Naive B cell (primary cell): ENCODE measurements at places on chromosomes 13 and 19. TPM values are rescaled to one million over a fixed set of nuclear protein-coding genes. Genes with fewer than 3 reads are reported as not detected.
A peak's percentile ranks its signal among the peaks of the same experiment; 100 is the strongest.

Gene STOML3
- not detected for polyA plus RNA-seq

Gene POGLUT2
- polyA plus RNA-seq, result not detected

Gene ZNF723
- polyA plus RNA-seq, result not detected

Gene LGI4
- polyA plus RNA-seq, result not detected

Gene TNFSF9
- 2.1 TPM for polyA plus RNA-seq

Gene SNRPA
- polyA plus RNA-seq, result 58.1 TPM

Gene ANGPTL4
- polyA plus RNA-seq, result not detected

Gene TPTE2
- polyA plus RNA-seq, result not detected

- no peak overlapping the region for H3K4me3 ChIP-seq
- H3K27me3 ChIP-seq, result no peaks in the 10 kb centered on the region
- H3K4me1 ChIP-seq, result peaks cover 19% of the 10 kb centered on the region
- no peak overlapping the region for H3K27ac ChIP-seq
- DNase-seq, result no peak
Measured at GRCh38 chr19:37899966-37900365, 6.4 kb downstream of the WDR87 start.

DNA sequence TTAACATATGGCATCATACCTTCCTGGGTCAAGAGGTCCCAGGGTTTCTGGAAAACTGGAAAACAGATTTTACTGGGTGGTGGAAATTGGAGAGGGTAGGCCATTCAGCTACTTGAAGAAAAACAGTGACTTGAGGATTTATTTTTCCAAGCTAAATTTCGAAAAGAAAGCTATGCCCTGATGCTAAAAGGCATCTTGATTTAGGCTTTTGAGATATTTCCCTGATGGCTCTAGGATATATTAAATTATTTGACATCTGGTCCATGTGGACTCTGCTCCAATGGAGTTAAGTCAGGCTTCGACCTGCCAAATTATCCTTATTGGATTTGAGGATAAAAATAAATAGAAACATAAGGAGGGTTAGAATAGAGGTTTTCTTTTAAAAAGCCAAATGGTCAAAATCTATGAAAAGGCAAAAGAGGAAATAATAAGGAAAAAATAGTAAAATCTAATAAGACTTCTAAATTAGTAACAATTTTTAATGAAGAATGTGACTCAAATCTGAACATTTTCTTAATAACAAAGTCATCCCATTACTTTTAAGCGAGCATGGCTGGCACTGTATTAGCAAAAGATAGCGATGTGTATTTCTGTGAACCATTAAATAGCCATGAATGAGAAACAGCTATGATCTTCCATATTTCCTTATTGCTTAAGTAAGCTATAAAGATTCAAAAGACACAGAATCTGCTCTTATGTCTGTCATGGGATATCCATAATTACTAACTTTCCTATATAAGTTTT is 190.0 kb upstream of the MIR17HG start:
- no peaks in the 10 kb centered on the region for H3K27me3 ChIP-seq
- no peak for DNase-seq
- H3K4me3 ChIP-seq, result no peak overlapping the region
- H3K4me1 ChIP-seq, result no peaks in the 10 kb centered on the region
- no peaks in the 10 kb centered on the region for H3K36me3 ChIP-seq
- H3K27ac ChIP-seq, result no peak overlapping the region

GRCh38 chr13:24700539-24700938 is 20.3 kb downstream of the ATP12A start:
- no peak overlapping the region for H3K4me3 ChIP-seq
- H3K4me1 ChIP-seq, result no peaks in the 10 kb centered on the region
- no peak overlapping the region for H3K27ac ChIP-seq
- H3K27me3 ChIP-seq, result peaks cover 24% of the 10 kb centered on the region
- no peaks in the 10 kb centered on the region for H3K36me3 ChIP-seq
- DNase-seq, result no peak

- H3K4me1 ChIP-seq, result peaks cover 44% of the 10 kb centered on the region
- DNase-seq, result peak; percentile 78
- H3K27me3 ChIP-seq, result no peaks in the 10 kb centered on the region
- H3K4me3 ChIP-seq, result no peak overlapping the region
Measured at GRCh38 chr13:50635504-50635903, 208.0 kb downstream of the DLEU7 start.

DNA sequence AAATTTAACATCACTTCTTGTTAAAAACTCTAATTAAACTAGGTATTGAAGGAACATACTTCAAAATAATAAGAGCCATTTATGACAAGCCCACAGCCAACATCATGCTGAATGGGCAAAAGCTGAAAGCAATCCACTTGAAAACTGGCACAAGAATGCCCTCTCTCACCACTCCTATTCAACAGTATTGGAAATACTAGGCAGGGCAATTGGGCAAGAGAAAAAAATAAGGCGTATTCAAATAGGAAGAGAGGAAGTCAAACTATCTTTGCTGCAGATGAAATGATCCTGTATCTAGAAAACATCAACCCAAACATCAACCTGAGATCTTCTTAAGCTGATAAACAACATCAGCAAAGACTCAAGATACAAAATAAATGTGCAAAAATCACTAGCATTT is 15.6 kb upstream of the LILRB1 start:
- H3K4me3 ChIP-seq, result peak overlapping the region; percentile 52
- H3K27ac ChIP-seq, result no peak overlapping the region
- no peak for DNase-seq

- H3K36me3 ChIP-seq, result no peaks in the 10 kb centered on the region
- no peak for DNase-seq
- H3K4me1 ChIP-seq, result no peaks in the 10 kb centered on the region
- no peak overlapping the region for H3K27ac ChIP-seq
Measured at GRCh38 chr13:27772651-27773425, 19.4 kb upstream of the GSX1 start.

DNA sequence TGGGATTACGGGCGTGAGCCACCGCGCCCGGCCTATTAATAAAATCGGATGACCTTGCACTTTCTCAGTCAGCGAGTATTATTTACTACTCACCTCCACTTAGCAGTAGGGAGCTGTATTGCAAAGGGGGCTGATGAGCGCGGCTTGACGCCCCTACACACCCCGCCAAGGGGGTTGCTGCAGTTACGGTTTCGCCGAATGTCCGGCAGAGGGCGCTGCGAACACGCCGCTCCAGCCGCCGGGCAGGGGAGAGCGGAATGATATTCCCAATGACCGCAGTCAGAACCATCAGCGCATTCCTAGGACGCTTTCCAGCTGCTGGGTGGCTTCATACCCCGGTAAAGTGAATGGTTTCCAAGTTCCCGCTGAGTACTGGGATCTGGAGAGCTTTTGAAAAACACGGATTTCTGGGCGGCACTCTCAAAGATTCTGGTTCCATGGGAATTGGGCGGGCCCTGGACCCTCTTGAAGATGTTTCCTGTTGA is 30.0 kb upstream of the TPT1 start:
- peaks cover 7% of the 10 kb centered on the region for H3K36me3 ChIP-seq
- no peak overlapping the region for H3K27ac ChIP-seq
- peaks cover 27% of the 10 kb centered on the region for H3K4me1 ChIP-seq
- peak; percentile 42 for DNase-seq

DNA sequence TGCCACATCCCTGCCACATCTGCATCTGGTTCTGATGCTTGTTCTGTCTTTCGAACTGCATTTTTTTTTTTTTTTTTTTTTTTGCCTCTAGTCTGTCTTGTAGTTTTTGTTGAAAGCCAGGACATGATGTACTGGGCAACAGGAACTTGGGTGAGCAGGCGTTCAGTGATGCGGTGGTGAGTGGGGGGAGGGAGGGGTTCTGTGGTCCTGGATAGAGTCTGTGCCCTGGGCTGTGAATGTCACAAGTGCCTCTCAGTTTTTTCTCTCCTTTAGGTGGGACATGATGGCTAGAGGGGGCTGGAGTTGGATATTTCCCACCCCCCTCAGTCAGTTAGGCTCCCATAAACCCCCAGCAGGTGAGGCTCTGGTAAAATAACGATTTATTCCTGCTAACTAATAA is 3.5 kb downstream of the CEACAM4 start:
- H3K4me3 ChIP-seq, result no peak overlapping the region
- H3K4me1 ChIP-seq, result no peaks in the 10 kb centered on the region
- H3K27me3 ChIP-seq, result peaks cover 61% of the 10 kb centered on the region

DNA sequence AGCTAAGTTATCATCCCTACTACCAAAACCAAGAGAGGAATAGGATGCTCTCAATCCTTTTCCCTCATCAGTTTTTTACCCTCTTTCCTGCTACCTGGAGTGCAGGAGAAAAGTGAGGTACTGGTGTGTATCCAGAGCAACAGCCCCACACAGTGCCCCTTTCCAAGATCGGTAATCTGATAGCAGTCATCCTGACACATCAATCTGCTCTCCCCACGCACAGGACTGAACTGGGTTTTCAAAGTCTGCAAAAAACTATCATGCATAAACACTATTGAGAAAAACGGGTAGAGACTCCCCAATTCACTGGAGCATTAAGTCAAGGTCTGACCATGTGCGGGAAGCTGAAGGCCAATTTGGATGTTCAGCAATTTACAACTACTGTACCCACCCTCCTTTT is 284.8 kb downstream of the RBM26 start:
- no peak overlapping the region for H3K27ac ChIP-seq
- H3K36me3 ChIP-seq, result no peaks in the 10 kb centered on the region
- DNase-seq, result no peak
- H3K4me3 ChIP-seq, result no peak overlapping the region
- H3K27me3 ChIP-seq, result peaks cover 4% of the 10 kb centered on the region

- H3K27ac ChIP-seq, result no peak overlapping the region
- no peaks in the 10 kb centered on the region for H3K27me3 ChIP-seq
- no peaks in the 10 kb centered on the region for H3K4me1 ChIP-seq
- H3K36me3 ChIP-seq, result no peaks in the 10 kb centered on the region
- peak; percentile 29 for DNase-seq
Measured at GRCh38 chr13:78978381-78978998, 319.5 kb upstream of the OBI1 start.

GRCh38 chr19:18118420-18119012 is 20.9 kb downstream of the MAST3 start:
- H3K4me3 ChIP-seq, result peak overlapping the region; percentile 94
- H3K4me1 ChIP-seq, result peaks cover 31% of the 10 kb centered on the region
- DNase-seq, result no peak

DNA sequence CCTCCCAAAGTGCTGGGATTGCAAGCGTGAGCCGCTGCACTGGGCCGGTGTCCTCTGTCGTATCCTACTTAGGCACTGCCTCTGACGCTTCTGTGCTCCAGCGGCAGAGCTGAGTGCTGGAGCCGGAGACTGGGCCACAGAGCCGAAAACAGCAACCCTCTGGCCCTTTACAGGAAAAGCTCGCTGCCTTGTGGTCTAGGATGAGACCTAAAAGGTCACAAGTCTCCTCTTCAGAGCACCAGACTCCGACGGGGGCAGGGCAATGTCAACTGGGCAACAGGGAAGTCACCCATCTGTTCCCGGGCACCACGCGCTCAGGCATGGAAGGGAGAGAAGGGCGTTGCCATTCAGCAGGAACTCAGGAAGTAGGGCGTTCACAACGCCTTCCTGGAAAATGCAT is 91.7 kb downstream of the GADD45B start:
- peaks cover 6% of the 10 kb centered on the region for H3K36me3 ChIP-seq
- H3K4me3 ChIP-seq, result no peak overlapping the region
- no peak for DNase-seq

DNA sequence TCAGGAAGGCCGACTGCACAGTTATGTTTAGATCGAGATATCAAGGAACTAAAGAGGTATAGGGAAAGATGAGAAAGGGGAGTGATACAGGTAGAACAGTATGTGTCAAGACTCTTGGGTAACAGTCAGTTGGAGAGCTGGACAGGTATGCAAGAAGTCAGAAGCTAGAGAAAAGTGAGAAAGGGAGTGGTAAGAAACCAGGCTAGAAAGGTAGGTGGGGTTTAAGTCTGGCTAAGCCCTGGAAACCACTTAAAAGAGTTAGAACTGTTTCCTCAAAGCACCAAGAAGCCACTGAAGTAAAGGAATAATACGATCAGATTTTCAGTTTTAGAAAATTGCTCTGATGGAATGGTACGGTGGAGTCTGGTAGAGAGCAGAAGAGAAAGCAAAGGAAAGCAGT is 196.4 kb downstream of the VWA8 start:
- peaks cover 17% of the 10 kb centered on the region for H3K36me3 ChIP-seq
- no peak overlapping the region for H3K4me3 ChIP-seq
- DNase-seq, result no peak
- H3K27ac ChIP-seq, result no peak overlapping the region
- H3K4me1 ChIP-seq, result no peaks in the 10 kb centered on the region

GRCh38 chr13:103487841-103488240 is 421.6 kb upstream of the SLC10A2 start:
- H3K4me3 ChIP-seq, result no peak overlapping the region
- H3K4me1 ChIP-seq, result no peaks in the 10 kb centered on the region
- H3K36me3 ChIP-seq, result no peaks in the 10 kb centered on the region
- DNase-seq, result no peak
- no peak overlapping the region for H3K27ac ChIP-seq

DNA sequence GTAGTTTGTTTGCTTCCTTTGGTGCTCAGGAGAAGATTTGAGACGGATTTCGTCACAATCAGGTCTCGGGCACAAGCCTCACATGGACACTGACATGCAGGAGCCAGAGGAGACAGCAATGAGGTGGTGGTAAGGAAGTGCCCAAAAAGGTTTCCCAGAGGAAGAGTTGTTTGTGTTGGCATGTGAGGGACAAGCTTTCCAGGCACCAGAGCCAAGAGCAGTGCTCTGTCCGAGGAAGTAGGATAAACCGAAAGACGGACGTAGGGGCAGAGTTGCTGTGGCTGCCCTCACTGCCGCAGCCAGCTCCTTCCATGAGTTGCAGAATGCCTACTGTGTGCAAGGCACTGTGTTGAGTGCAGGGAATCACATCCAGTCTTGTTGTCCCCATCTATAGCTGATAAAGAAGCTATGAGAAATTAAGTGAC is 27.7 kb downstream of the SAE1 start:
- no peak overlapping the region for H3K4me3 ChIP-seq
- H3K4me1 ChIP-seq, result peaks cover 30% of the 10 kb centered on the region
- peaks cover 7% of the 10 kb centered on the region for H3K36me3 ChIP-seq
- H3K27ac ChIP-seq, result peak overlapping the region; percentile 50
- no peak for DNase-seq

- no peaks in the 10 kb centered on the region for H3K27me3 ChIP-seq
- peak overlapping the region; percentile 54 for H3K4me3 ChIP-seq
- H3K27ac ChIP-seq, result peak overlapping the region; percentile 96
- H3K36me3 ChIP-seq, result peaks cover 11% of the 10 kb centered on the region
Measured at GRCh38 chr19:17753976-17754375, 2.7 kb downstream of the FCHO1 start.

- H3K27ac ChIP-seq, result peak overlapping the region; percentile 74
- peaks cover 13% of the 10 kb centered on the region for H3K36me3 ChIP-seq
- peaks cover 15% of the 10 kb centered on the region for H3K27me3 ChIP-seq
- H3K4me3 ChIP-seq, result peak overlapping the region; percentile 81
- no peak for DNase-seq
Measured at GRCh38 chr19:9721861-9722260, 46.7 kb downstream of the ZNF846 start.

DNA sequence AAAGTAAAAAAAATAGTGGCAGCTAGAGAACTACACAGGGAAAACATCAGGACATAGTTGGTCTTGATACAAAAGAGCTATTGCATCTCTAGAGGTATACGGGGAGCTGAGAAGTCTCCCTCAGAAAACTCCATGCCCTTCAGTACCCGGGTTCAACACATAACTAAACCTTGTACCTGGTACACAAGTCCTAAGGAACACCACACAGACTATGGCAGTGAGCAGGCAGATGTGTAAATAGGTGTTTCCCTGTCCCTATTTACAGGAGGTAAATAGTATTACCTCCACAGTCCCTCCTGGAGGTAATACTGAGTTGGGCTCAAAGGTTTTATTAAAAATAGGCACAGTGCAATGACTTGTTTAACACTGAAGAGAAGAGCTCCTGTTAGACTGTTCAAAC is 5.9 kb downstream of the FGF14 start:
- no peak overlapping the region for H3K4me3 ChIP-seq
- no peak overlapping the region for H3K27ac ChIP-seq
- peaks cover 9% of the 10 kb centered on the region for H3K4me1 ChIP-seq
- DNase-seq, result no peak
- no peaks in the 10 kb centered on the region for H3K36me3 ChIP-seq

GRCh38 chr19:31985001-31985605 is 360.3 kb upstream of the ZNF507 start:
- peaks cover 6% of the 10 kb centered on the region for H3K36me3 ChIP-seq
- H3K27me3 ChIP-seq, result no peaks in the 10 kb centered on the region
- no peaks in the 10 kb centered on the region for H3K4me1 ChIP-seq
- no peak overlapping the region for H3K27ac ChIP-seq
